Urothelium cell line (cell line): ENCODE measurements at places on chromosomes 2 and 18.

DNA sequence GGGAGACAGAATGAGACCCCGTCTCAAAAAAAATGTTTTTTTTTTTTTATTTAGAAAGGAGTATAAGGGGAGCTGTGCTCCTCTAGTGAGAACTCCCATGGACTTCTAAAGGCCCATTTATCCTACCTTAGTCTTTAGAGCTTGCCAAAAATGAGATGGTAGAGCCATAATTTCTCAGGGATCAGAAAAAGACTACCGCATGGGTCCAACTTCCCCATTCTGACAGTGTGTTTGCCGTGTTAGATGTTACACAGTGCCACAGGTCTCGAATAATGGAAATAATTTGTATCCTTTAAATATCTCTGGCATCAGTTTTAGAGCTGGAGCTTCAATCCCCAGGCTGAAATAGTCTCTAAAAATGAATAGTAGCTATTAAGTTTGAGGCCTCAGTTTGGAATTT, 6.0 kb upstream of the SLC39A10 start:
- no peak for DNase-seq

GRCh38 chr2:26352892-26353291, 6.3 kb upstream of the ADGRF3 start:
- no peak for DNase-seq

DNA sequence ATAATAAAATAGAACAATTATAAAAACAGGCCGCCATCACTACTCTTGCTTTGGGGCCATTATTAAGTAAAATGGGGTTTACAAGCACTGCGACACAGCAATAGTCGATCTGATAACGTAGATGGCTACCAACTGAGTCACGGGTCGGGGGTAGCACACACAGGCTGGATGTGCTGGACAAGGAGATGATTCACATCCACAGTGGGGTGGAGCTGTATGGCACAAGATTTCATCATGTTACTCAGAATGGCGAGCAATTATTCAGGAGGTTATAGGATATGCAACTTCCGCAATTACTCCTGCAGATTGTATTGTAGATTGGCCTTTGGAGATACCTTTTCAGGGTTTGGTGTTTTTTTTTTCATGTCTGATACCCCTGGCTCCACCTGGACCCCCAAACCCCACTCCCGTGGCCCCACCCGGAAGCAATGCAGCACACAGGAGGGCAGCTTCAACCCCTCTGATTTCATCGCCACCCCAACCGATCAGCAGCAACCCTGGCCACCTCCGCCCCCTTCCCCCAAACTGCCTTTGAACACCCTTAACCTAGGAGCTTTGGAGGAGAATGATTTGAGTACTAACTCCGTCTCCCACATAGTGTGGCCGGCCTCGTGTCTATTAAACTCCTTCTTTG, 21.4 kb upstream of the MLPH start:
- peak; percentile 70 for DNase-seq

DNA sequence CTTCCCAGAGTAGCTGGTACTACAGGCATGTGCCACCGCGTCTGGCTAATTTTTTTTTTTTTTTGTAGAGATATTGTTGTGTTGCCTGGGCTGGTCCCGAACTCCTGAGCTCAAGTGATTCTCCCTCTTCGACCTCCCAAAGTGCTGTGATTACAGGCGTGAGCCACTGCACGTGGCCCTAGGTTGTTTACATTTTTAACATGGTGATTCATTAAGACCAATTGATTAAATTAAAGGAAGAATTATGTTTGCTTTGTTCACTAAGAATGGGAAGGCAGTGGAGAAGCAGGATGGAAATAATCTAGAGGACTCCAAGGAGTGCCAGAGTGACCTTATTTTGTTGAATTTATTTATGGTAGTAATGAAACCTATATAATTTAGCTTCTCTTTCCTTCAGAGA, 7.5 kb downstream of the LCLAT1 start:
- no peak for DNase-seq

DNA sequence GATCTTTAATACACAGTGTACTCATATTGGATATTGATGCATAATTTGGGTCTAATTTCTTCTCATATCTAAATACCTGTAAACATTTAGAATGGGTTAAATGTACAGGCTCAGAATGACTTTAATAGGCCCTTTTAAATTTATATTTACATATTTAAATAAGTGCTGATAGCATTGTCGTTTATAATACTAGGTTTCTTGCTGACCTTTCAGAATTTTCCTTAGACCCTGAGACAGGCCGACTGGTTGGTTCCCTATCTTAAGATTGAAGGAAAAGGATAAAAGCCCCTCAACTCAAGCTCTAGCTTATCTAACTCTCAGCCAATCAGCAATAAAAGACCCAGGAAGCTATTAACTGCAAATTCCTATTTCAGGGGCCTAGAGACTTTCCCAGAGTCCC, 67.8 kb upstream of the HNMT start:
- DNase-seq, result no peak

DNA sequence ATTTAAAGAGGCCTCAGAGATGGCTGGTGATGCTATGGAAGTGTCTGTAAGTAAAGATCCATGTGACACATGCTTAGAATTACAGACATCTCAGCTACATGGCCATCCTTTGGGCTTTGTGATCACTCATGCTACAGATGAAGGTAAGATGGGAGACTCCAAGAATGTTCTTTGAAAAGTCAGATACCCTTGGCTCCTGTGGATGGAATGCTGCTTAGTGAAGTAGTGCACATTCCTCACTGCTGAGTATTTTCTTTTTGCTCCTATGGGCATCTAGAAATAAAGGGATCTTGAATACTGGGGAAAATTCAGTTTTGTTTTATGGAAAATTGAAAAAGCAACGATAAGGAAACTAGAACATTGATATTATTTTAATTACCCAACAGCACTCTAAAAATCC, 55.2 kb upstream of the REV1 start:
- DNase-seq, result no peak

DNA sequence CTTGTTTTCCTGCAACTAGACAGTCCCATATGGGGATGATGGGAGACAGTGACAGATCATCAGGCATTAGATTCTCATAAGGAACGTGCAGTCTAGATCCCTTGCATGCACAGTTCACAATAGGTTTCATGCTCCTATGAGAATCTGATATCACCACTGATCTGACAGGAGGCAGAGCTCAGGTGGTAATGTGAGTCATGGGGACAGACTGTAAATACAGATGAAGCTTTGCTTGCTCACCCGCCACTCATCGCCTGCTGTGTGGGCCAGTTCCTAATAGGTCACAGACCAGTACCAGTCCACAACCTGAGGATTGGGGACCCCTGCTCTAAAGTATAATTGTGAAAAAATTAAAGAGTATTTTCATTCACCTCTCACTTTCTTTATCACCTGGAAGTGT, 23.6 kb upstream of the RAB1A start:
- no peak for DNase-seq

- no peak for DNase-seq
Observed at GRCh38 chr2:196415384-196415783, 224.1 kb upstream of the CCDC150 start.

DNA sequence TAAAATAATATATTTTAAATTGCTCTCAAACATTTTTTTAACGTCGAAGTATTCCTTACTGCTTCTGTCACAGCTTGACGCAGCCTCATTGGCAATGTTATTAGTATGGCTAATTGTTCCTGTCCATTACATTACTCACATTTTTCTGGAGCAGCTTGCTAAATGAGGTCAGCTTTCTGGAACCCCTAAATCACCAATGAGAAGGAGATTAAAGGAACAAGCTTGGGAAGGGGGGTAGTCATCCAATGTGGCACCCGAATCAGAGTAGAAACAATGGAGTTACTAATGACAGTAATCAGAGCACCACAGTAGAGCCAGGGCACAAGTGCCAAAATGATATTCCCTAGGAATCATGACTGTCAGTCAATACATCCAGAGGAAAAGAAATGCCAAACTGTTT, 5.1 kb downstream of the NEUROD1 start:
- DNase-seq, result no peak

DNA sequence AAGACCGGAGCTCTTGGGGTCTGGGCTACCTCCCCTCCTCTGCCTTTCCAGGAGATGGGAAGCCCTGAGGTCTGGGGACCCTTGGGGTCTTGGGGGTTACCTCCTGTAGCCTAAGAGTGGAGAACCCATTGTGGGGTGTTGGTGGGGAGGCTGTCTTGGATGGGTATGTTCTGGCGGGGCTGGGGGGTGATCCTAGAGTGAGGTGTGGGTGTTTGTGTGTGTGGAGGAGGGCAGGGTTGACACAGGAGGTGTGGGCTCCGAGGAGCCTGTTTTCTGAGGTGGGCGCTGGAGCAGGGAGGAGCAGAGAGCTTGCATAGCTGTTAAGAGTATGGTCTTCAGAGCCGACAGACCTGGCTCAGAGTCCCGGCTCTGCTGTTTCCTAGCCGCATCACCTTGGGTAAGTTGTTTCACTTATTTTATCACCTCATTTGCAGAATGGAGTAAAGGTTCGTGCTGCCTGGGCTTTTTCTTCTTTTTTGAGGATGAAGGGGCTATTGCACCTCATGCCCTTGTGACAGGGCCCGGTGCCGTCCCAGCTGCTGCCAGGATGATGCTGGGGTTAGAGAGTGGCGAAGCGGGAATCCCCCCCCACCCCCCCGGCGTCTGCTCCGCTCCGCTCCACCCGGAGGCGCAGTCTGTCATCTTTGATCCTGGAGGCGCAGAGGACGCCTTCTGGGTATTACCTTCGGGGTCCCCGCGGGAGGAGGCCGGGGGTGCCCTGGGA, 17.2 kb downstream of the TET3 start:
- DNase-seq, result no peak

DNA sequence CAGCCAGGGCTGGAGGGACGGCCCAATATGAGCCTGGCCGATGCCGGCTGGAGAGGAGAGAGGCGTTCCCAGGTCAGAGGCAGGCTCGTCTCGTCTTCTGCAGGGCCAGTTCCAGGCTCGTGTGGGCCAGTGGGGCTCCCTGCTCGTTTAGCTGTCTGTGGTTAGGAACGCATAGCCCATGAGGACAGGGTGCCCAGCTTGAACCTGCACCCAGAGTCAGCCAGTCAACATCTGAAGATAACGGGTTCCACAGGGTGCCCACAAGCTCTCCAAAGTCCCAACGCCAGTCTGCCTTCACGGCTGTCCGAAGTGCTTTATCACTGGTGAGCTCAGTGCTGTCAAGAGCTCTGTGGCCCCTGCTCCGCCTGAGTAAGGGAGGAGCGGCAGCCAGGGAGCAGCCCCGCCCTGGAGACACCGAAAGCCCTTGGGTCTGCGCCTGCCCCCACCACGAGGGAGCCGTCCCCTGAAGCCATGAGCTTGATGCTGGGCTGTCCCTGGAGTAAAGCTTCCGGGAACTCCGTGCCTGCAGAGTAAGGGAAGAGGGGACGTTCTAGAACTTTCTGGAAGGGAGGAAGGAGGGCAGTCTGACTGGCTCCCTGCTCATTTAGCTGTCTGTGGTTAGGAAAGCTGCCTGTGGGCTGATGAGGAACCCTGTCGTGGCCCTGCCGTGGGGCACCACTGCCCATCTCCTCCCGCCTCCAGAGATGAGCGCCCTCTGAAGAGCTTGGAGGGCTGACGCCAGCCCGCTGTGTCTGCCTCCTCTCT, 2.7 kb upstream of the HSBP1L1 start:
- DNase-seq, result no peak

- no peak for DNase-seq
Observed at GRCh38 chr18:11991021-11991795, 9.9 kb downstream of the IMPA2 start.

DNA sequence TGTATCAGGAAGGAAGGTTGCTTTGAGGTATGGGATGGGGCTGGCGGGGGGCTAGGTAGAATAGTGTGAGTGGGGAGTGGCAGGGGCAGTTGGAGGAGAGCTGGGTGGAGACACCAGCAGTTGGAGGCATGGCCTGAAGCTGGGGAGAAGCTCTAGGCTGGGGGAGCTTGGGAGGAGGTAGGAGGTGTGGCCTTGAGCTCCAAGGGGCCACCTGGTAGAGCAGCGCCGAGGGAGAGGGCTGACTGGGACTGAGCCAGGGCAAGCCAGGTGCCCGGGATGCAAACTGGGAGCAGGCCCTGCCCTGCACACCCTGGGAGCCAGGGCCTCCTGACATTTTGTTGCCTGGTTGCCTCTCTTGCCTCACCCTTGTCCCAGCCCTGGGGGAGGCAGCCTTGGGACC, 33.1 kb upstream of the PDIA6 start:
- DNase-seq, result no peak
